Effector memory CD4-positive, alpha-beta T cell (primary cell): ENCODE measurements at places on chromosomes 2 and 18.

GRCh38 chr2:161306919-161307318, 1.3 kb upstream of the PSMD14 start:
- no peak for DNase-seq

DNA sequence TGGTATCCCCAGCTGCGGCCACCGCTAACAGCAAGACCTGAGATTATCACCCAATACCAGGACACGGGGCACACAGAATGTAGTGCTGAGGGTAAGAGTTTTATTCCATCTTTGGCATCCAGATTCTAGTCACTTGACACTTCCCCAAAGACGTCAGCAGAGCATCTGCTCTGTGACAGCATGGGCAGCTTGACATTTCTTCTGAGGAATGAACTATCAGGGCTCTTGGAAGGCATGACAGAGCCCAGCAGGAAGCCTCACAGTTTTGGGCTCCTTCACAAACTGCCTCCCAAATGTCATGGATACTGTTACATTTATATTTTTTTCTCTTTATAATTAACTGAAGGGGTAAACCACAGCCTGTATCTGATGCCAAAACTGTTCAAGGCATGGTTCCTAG, 1010.7 kb downstream of the TDRD15 start:
- no peak for DNase-seq

GRCh38 chr2:172147944-172148650, 45.4 kb upstream of the DLX2 start:
- no peak for DNase-seq

DNA sequence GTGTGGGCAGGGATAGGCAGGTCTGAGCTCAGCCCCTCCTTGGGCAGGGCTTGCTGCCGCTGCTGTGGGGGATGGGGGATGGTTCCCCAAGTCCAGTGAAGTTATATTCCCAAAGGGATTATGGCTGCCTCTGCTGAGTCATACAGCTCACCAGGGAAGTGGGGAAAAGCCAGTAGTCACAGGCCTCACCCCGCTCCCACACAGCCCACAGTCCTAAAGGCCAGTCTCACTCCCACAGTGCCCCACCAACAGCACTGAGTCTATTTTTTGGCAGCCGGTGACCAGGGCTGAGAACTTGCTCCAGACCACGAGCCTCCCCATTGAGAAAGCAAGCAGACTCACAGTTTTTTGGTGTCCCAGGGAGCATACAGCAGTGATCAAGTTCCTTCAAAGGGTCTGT, 173.3 kb downstream of the OSR1 start:
- DNase-seq: no peak

- DNase-seq: no peak
Observed at GRCh38 chr2:37793004-37793403, 121.6 kb upstream of the CDC42EP3 start.

GRCh38 chr2:69139778-69140670, 127.0 kb downstream of the ANTXR1 start:
- DNase-seq: no peak

DNA sequence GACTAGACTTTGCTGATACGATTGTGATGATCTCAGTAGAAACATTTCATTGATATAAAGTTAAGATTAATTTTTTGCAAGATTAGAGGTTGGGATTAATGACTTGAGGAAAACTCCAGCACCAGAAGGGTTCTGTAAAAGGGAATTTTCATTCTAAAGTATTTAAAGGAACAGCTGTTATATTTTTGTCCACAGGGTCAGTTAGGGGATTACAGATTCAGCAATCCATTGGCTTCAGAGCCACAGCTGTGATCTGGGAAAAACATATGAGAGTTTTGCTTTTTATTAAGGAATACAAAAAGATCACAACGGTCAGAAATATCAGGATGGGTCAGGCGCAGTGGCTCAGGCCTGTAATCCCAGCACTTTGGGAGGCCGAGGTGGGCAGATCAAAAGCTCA, 19.6 kb upstream of the REV1 start:
- DNase-seq: no peak

DNA sequence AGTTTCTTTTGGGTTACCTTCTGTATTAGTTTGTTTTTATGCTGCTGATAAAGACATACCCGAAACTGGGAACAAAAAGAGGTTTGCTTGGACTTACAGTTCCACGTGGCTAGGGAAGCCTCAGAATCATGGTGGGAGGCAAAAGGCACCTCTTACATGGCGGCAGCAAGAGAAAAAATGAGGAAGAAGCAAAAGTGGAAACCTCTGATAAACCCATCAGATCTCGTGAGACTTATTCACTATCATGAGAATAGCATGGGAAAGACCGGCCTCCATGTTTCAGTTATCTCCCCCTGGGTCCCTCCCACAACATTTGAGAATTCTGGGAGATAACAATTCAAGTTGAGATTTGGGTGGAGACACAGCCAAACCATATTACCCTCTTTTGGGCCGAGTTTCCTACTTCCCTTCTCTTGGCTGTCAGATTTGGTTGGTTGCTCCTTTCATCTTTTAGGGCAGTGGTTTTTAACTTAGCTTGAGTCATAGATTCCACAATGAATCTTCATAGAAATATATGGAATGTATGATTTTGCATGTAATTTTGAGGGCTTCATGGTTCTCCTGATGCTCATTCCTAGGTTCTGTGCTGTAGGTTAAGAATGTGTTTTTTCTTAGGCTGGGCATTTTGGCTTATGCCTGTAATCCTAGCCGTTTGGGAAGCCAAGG, 44.2 kb downstream of the CEP192 start:
- DNase-seq: no peak

- no peak for DNase-seq
Observed at GRCh38 chr18:56351911-56352500, 286.4 kb downstream of the TXNL1 start.

DNA sequence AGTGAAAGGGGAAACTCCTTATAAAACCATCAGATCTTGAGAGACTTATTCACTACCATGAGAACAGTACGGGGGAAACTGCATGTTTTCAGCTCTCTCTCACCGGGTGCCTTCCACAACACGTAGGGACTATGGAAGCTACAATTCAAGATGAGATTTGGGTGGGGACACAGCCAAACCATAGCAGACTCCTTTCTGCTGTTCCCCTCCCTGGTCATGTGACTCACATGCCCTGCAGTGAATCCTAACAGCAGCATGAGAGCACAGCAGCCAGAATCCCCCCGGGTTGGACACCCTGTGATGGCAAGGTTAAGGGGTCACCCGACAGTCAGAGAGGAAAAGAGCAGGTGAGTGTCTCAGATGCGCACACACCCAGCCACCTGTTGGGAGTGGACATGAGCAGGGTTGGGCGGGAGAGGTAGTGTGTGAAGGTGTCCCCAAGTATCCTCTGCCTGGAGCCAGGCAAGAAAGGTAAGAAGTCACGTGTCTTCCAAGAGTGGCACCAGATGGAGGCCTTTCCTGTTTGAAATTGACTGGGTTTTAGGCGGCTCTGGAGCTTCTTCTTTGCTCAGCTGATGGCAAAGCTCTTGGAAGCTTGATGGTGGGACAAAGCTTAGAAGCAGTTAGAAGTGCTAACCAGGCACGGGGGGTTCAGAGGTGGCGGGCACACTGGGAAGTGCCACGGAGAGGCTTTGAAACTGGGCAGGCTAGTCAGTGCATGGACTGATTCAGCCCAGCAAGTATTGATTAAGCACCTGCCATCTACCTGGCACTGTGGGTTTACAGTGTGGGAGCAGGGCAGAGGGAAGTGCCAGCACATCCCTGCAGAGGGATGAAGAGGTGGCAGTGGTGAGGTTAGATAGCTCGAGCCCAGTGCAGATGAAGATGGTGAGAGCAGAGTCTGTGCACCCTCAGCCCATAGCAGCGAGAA, 68.7 kb downstream of the RHOB start:
- no peak for DNase-seq

DNA sequence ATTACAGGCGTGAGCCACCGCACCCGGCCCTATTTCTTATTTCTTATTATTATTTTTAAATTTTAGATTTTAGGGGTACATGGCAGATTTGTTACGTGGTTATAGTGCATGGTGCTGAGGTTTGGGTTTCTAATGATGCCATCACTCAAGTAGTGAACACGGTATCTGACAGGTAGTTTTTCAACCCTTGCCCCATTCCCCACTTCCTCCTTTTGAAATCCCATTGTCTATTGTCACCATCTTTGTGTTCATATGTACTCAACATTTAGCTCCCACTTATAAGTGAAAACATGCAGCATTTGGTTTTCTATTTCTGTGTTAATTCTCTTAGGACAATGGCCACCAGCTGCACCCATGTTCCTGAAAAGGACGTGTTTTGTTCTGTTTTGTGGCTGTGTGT, 39.5 kb downstream of the TGIF1 start:
- no peak for DNase-seq

DNA sequence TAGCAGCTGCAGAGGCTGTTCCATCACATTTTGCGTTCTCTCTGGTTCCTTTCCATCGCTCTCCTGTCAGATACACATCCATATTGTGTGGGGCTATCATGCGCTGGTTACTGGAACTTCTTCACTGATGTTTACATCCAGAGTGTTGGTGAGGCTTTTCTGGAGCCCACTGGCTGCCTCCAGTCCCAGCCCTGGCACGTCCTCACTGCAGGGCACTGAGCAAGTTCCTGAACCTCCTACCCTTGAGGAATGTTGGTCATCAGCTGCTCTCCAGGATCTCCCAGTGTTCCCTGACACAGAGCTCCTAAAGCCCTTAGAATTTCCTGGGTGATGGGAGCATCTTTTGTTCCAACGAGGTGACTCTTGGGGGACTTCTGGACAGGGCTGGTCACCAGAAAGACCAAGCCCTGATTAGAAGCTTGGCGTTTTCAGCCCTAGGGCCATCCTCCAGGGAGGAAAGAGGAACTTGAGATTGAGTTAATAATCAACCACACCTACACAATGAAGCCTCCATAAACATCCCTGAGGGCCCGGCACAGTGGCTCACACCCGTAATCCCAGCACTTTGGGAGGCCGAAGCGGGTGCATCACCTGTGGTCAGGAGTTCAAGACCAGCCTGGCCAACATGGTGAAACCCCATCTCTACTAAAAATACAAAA, 81.3 kb downstream of the TFCP2L1 start:
- DNase-seq: no peak

- DNase-seq: no peak
Observed at GRCh38 chr2:12923907-12924610, 207.3 kb downstream of the TRIB2 start.

GRCh38 chr2:47653036-47653435, 129.9 kb upstream of the MSH6 start:
- DNase-seq: no peak

GRCh38 chr2:134660626-134661402, 58.0 kb downstream of the TMEM163 start:
- DNase-seq: no peak

- no peak for DNase-seq
Observed at GRCh38 chr18:51666763-51667191, 469.3 kb upstream of the MEX3C start.

- DNase-seq: no peak
Observed at GRCh38 chr18:54696616-54697293, 105.7 kb downstream of the DYNAP start.

GRCh38 chr2:16279641-16280040, 339.3 kb downstream of the MYCN start:
- DNase-seq: no peak

DNA sequence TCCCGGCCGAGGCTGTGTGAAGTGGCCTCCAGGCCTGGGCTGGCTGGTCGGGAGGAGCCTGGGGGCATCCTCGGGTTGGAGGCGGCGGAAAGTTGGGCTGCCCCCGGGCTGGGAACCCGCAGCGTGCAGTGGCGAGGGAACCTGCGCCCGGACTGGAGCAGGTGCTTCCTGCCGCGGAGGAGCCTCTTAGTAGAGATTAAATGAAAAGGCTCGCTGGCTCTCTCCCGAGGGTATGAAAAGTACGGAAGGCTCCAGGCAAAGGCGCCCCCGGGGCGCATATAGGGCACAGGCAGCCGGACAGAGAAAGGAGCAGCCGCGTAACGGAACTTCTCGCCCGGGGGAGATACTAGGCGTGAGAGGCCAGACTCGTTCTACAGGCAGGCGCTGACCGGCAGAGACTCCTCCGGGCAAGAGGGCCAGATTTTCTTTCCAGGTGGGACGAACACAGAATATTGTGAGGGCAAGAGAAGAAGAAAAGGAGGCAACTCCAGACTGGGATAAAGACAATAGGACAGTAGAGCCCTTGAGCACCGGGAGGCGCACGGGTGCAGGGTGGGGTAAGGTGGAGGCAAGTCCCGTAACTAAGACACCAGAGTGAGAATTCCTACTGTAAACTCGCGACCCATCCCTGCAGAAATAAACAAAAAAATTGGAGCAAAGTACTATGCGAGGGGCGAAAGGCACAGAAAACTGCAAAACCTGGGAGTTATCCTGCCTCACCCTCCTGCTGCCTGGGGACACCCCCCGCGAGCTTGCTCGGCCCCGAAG, 816 bp downstream of the CDH2 start:
- DNase-seq: no peak

GRCh38 chr2:232984451-232985207, 28.4 kb downstream of the NGEF start:
- DNase-seq: no peak

GRCh38 chr2:209121691-209122090, 302.2 kb upstream of the MAP2 start:
- no peak for DNase-seq

- DNase-seq: no peak
Observed at GRCh38 chr2:239258248-239258647, 142.6 kb downstream of the HDAC4 start.

- no peak for DNase-seq
Observed at GRCh38 chr2:49796266-49796665, 642.0 kb upstream of the FSHR start.

GRCh38 chr2:141362311-141362710, 768.5 kb downstream of the LRP1B start:
- no peak for DNase-seq

- DNase-seq: no peak
Observed at GRCh38 chr18:75116165-75116564, 92.8 kb downstream of the PTGR3 start.

- DNase-seq: no peak
Observed at GRCh38 chr2:159982270-159982669, 80.1 kb downstream of the PLA2R1 start.

GRCh38 chr2:32743480-32744236, 115.8 kb downstream of the TTC27 start:
- no peak for DNase-seq
